Occipital lobe (tissue), 3 donors: ENCODE measurements at places on chromosomes 6 and 20. TPM values are rescaled to one million over a fixed set of nuclear protein-coding genes. Genes with fewer than 3 reads are reported as not detected.

GRCh38 chr6:26472549-26473290 lies 15.0 kb downstream of the BTN2A1 start:
- DNase-seq: no peak

DNA sequence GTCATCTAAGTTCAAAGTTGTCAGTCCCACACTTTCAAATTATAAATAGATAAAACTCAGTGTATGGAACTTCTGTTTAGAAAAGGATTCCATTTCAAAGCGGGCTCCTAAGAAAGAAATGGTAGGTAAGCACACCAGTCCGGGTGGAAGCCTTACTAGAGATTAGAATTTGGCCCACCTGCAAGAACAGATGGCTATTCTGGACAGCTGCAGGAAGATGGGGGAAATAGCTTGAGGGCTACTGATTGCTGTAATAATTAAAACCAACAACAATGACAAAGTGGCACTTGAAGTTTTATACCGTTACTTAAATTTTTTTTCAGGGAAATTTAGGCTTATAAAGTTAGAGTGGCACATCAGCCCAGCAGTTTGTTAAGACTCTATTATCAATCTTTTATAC lies 83.3 kb downstream of the HIVEP2 start:
- DNase-seq: no peak

DNA sequence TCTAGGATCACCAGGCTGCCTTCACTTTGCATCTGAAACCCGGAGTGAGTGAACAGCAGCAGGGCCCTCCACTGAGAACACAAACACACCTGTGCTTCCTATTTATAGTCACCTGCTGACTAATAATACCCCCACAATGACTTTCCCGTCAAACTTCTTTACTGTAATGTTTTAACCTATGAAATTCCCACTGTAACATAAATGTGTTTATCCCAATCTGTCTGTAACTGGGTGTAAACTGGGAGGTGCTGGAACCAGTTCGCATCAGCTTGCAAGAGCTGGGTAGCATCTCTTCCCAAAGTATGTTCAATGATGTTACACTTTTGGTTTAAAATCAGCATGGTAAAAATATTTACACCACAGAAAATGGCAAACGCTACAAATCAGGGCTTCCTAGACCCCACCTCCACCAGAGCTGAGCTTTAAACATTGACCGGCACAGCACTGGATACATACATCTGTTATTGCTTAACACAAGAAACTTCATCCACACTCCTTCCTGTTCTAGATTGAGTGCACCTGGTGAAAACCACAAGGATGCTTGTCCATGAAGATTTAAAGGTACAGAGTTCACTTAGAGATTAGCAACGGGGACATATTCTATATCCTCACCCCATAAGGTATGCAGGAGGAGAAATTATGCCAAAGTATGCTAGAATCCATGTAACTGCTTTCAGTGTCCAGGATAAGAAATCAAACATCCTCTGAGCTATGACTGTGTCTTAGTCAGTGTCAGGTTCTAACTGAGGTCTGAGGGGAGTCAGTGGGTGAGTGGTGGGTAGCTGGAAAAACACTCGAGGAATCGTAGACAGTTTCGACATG lies 79.0 kb downstream of the ALDH8A1 start:
- DNase-seq: no peak

Gene CST4
- not detected for total RNA-seq

GRCh38 chr6:159093609-159094443 lies 49.0 kb upstream of the TAGAP start:
- no peak for DNase-seq

- no peak for DNase-seq
Observed at GRCh38 chr6:102501615-102502014, 1108.1 kb downstream of the GRIK2 start.

DNA sequence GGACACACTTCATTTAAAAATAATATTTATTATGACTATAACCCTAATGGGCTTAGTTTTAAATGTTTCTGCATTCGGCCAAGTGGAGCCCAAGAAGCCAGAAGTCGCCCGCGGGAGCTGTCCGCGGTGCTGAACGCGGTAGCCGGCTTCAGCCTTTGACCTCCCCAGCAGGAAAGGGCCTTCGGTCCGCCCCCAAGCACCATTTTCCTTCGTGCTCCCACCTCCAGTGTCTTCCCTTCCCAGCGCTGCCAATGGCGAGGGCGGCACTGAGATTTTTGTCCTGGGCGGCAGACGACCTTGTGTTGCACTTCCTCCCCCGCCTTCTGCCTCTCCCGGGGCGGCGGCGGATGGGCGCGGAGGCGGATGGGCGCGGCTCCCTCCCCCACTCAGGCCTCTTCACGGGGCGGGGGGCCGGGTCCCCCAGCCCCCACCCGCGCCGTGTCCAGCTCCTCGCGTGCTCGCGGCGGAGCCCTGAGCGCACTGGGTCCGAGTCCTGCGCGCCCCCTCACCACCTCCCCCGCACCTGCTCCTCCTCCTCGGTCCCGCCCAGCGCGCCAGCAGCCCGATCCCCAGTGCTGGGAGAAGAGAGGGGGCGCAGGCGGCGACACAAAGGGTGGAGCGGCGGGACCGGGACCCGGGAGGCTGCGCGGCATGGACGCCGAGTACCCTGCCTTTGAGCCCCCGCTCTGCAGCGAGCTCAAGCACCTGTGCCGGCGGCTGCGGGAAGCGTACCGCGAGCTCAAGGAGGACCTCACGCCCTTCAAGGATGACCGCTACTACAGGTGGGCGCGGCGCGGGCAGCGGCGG lies 23.6 kb upstream of the TMEM181 start:
- no peak for DNase-seq

Gene RBPJL
- not detected for total RNA-seq

Gene DDX43
- 0.31 TPM for total RNA-seq

Gene LST1
- 0.94 TPM for total RNA-seq

GRCh38 chr20:3672547-3673171 lies 9.2 kb downstream of the ADAM33 start:
- DNase-seq: no peak

DNA sequence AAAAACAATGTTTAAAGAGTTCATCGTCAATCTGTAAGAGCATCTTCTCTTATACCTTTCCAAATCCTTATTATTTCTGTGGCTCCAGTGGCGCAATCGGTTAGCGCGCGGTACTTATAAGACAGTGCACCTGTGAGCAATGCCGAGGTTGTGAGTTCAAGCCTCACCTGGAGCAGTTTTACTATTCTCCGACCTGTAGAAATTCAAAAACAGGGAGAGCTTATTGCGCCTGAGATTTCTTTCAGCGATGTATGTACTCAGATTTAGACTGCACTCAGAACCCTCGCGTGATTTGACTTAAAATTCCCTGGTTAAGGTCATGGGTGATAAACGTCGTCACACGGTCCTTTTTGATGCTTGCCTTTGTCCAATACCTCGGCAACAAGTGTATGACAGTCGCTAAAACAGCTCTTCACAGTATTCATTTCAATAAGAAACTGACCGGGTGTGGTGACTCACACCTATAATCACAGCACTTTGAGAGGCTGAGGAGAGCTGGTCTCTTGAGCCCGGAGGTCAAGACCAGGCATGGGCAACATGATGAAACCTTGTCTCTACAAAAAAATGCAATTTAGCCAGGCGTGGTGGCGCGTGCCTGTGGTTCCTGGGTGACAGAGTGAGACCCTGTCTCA lies 11.9 kb downstream of the GPX5 start:
- no peak for DNase-seq
